ENCODE measurements at places on chromosomes 5 and 9.

DNA sequence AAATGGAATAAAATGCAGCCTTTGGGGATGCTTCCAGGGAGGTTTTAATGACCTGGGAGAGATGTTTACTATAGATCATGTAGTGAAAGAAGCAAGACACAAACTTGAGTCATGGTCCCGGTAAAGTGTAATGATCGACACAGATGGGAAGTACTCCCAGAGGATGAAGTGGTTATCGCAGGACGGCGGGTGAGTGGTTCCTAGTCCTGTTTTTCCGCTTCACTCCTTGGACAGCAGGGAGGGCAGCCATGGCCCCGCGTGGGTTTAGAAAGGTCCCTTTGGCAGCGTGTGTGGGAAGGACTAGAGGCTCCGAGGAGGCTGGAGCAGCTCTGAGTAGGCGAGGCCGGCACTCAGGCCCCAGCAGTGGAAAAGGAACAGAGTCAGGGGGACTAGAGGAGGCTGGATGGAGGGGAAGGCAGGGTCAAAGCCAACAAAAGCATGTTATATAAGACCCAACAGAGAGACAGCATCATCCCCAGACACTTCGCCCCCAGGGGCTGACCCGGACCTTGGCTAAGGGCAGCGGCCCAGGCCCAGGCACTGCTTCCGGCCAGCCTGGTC lies 49.2 kb upstream of the STXBP1 start:
- DNase-seq, result no peak

GRCh38 chr5:72347801-72348308 lies 27.7 kb downstream of the PTCD2 start:
- no peak for DNase-seq

- peak; percentile 63 for DNase-seq
These were observed 40.0 kb downstream of the AMBP start for GRCh38 chr9:114037961-114038723.

DNA sequence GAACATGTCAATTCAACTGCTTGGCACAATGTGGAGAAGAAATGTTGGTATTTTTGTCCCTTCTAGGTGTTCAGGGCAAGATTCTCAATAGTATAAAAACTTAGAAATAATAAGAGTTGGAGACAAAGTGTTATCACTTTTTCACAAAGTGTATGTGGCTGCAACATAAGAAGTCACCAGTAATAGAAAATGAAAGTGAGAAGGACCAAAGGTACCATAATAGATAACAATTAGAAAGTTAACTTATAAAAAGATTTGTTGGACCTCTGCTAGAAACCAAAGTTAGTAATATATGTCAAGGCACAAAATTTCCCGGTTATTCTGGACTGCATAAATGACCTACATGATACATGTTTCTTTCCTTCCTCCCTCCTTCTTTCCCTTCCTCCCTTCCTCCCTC lies 1535.3 kb downstream of the EFNA5 start:
- no peak for DNase-seq

DNA sequence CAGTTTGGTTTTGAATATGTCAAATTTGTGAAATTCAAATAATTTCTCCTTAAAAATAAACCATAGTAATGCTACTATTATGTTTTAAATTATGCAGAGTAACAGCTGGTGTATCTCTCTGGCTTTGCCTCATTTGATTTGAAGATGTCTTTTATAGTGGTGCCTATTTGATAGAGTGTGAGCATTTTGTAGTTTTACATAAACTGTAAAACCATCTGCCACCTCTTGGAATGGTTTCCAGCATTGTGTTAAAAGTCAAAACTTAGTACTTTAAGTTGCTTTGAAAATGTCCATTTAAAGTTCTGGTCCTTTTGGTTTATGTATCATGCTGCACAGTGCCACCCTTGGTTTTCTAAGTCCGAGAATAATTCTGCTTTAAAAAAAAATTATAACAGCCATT lies 15.6 kb downstream of the PRDM6 start:
- DNase-seq, result no peak

DNA sequence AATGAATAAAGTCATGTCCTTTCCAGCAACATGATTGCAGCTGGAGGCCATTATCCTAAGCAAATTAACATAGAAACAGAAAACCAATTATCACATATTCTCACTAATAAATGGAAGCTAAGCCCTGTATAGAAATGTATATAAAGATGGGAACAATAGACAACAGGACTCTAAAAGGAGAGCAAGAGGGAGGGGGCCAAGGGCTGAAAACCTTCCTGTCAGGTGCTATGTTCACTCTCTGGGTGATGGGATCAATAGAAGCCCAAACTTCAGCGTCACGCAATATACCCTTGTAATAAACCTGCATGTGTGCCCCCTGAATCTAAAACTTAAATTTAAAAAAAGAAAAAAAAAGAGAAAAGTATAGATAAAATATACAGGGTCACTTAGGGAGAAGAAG lies 163.7 kb upstream of the ACO1 start:
- no peak for DNase-seq

GRCh38 chr5:1028481-1029281 lies 20.1 kb downstream of the NKD2 start:
- no peak for DNase-seq

- no peak for DNase-seq
These were observed 75.2 kb upstream of the SSBP2 start for GRCh38 chr5:81826128-81826527.
